Prostate gland (tissue), 2 donors: ENCODE measurements at places on chromosomes 12 and 14.

- H3K27ac ChIP-seq = no peak overlapping the region
- no peaks in the 10 kb centered on the region for H3K4me1 ChIP-seq
- DNase-seq = no peak
These were observed 25.9 kb upstream of the PPFIBP1 start for GRCh38 chr12:27498149-27498548.

DNA sequence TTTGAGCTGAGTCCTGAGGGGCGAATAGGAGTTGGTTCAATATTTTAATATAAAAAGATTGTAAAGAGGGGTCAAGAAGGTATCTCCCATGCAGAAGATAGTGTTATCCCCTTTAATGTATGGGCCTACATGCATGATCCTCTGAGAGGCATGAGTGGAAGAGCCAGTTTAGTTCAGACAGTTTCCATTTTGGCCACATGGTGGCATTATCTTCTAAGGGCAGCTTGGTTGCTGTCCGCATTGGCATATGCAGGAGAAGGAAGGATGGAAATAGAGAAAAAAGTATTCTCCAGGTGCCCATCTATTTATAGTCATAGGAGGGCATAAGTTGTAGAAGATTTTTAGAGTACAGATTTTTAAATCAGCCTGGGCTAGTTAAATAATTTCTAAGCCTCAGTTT is 5.4 kb downstream of the SAMD4A start:
- H3K4me1 ChIP-seq = no peaks in the 10 kb centered on the region
- no peak overlapping the region for H3K27ac ChIP-seq
- H3K36me3 ChIP-seq = no peaks in the 10 kb centered on the region
- DNase-seq = no peak

GRCh38 chr14:99931308-99931707 is 133.9 kb upstream of the EVL start:
- H3K36me3 ChIP-seq = no peaks in the 10 kb centered on the region
- H3K4me1 ChIP-seq = no peaks in the 10 kb centered on the region
- H3K27me3 ChIP-seq = no peaks in the 10 kb centered on the region
- no peak for DNase-seq
- H3K27ac ChIP-seq = no peak overlapping the region
- no peak overlapping the region for H3K4me3 ChIP-seq

DNA sequence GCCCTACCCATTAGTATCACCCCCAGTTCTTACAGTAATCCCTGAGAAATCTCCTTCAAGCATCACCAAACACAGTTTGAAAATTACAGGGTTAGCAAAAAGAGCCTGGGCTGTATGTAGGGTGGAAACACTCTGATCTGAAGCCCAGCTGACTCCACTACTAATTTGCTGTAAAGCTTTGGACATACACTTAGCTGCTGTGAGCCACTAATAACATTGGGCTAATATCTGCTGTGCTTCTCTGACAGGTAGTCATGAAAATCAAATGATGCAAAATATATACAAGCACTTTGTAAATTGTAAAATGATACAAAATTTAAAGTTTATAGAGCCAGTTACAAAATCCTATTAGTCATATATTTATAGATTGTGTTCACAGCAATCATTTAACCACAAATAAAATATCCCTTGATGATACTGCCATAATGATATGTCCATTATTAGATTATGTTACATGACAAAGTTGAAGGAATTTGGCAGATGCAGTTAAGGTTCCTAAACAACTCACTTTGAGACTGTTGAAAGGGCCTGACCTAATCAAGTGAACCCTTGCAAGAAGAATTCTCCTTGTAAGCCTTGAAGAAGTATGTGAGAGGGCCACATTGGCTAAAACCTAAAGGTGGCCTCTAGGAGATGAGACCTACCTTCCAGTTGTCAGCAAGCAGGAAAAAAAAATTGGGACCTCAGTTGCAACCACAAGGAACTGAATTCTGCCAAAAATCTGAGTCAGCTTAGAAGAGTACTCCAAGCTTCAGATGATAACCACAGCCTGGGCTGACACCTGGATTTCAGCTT is 19.0 kb downstream of the TWF1 start:
- DNase-seq = no peak
- no peak overlapping the region for H3K4me3 ChIP-seq
- H3K36me3 ChIP-seq = no peaks in the 10 kb centered on the region
- no peaks in the 10 kb centered on the region for H3K4me1 ChIP-seq
